Activated T-helper 1 cell treated with Interleukin-2 at 50 U/mL for 16 hours (primary cell): ENCODE measurements at places on chromosomes 12 and 14.

- no peak for DNase-seq
Measured at GRCh38 chr12:49767333-49767732, 26.0 kb downstream of the TMBIM6 start.

GRCh38 chr14:21268617-21269251 lies 508 bp downstream of the HNRNPC start:
- DNase-seq, result no peak

GRCh38 chr14:52922656-52923055 lies 28.2 kb downstream of the FERMT2 start:
- no peak for DNase-seq

GRCh38 chr14:106308839-106309389 lies 782.5 kb downstream of the TMEM121 start:
- DNase-seq, result peak; percentile 44

- DNase-seq, result no peak
Measured at GRCh38 chr12:122958198-122958888, 7.9 kb downstream of the ABCB9 start.

DNA sequence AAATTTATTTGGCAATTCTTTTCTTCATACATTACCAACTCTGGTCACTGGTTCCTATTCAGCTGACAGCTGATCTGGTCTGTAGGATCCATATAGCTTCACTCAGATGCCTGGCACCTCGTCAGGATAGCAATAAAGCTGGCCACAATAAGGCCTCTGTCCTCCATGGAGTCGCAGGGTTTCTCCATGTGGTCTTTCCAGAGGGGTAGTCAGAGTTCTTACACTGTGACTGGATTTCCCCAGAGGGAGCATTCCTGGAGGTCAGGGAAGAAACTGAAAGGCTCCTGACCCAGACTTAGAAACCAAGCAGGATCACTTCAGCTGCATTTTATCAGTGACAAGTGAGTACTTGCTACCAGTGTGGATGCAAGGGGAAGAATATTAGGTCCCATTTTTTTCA lies 34.9 kb upstream of the SIX1 start:
- no peak for DNase-seq

GRCh38 chr14:92247341-92247740 lies 75.6 kb upstream of the SLC24A4 start:
- no peak for DNase-seq

DNA sequence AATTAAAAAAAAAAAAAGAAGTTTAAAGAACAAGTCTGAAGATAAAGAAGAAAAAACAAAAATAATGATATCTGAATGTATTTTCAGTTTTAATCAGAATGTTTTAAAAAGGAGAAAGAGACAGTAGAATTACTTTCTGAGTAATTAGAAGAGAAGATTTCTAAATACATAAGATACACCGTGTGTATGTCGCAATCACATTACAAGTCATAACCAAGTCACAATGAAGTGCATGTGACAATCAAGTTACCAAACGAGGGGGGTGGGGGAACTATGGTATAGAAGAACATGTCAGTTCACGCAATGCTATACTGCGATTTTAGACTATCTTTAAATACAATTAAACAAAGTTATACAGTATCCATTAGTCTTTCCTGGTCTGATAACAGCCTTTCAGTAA lies 1464.1 kb upstream of the FLRT2 start:
- no peak for DNase-seq

GRCh38 chr12:2754208-2754607 lies 40.6 kb upstream of the FKBP4 start:
- DNase-seq, result no peak

DNA sequence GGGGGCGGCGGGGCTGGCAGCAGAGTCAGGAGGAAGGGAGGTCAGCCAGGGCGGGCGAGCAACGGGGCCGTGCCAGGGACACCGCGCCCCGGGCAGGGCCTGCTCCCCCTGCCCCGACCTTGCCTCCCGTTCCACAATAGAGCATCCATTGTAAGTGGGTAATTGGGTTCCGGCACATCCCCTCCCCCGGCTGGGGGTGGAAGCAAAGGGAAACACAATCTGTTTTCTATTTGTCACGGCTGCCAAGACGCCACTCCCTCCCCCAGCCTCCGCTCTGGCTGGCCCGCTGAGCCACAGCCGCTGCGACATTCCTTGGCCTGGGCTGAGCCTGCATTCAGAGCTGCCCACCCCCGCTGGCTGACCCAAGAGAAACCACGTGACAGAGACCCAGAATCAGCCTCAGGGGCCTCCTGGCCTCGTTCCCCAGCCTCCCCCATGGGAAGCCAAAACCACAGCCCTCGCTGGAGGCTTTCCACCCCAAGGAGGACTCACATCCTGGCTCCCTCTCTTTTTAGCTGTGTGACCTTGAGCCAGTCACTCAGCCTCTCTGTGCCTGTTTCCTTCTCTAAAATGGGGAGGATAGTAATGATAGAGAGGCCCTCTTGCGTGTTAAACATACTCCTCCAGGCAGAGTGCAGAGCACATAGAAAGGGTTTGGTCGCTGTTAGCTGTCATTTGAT lies 117.6 kb downstream of the SCARB1 start:
- no peak for DNase-seq

- DNase-seq, result no peak
Measured at GRCh38 chr14:44412858-44413569, 94.1 kb downstream of the FSCB start.

GRCh38 chr12:21913823-21914222 lies 27.4 kb downstream of the ABCC9 start:
- no peak for DNase-seq

- DNase-seq, result no peak
Measured at GRCh38 chr12:99200711-99201384, 446.7 kb upstream of the GARIN6 start.

DNA sequence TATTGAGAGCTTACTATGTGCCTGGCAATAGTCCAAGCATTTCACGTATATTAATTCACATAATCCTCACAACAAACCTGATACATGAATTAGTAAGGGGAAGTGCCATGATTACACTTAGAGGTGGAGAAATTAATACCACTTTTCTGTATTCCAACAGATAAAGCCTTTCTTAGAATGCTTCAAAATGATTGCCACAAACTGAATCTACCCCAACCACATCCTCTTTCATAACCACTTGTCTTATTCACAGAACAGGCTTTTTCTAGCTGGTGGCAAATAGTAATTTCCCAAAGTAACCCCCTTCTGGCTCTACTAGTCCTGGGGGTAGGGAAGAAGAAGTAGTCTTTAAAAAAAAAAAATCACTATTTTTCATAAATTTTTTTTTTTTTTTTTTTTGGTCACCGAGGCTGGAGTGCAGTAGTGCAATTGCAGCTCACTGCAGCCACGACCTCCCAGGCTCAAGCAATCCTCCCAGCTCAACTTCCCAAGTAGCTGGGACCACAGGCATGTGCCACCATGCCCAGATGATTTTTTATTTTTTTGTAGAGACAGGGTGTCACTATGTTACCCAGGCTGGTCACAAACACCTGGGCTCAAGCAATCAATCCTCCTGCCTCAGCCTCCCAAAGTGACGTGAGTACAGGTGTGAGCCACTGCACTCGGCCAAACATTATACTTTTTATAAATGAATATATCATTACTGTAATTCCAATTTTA lies 59.0 kb upstream of the ARID2 start:
- no peak for DNase-seq

DNA sequence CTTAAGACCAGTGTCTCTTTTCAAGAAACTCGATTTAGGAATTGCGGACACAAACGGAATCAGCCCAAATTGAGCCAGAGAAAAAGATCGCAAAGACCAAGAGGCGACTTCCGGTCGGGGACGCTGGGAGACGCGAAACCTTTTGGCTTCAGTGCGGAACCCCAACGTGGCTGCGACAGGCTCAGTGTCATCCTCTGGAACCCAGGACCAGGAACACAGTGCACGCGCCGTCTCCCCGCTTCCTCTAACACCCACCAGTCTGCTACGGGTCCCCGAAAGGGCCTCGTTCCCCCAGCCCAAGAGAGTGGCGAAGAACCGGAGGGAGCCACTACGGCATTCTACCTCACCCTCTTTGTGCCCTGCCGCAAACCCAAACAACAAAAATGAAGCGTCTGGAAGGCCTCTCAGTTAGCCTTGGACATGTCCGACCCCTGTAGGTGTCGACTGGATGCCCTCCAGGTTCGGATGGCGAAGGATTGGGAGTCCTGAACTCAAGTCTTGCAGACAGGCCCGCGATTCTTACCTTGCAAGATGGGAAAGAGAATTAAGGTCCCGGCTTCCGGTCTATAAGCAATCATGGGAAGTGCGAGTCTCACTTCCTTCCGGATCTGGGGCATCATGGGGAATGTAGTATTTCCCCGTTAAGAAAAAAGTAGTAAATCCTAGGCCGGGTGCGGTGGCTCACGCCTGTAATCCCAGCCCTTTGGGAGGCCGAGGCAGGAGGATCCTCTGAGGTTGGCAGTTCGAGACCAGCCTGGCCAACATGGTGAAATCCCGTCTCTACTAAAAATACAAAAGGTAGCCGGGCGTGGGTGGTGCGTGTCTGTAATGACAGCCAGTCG lies at the start of gene RPL6:
RPL6 (minus strand) TSS at position 542 of the 842 bp plus-strand sequence. CDS start 949 bp downstream, outside the sequence.
- peak; percentile 57 for DNase-seq

GRCh38 chr12:47377414-47378221 lies 297.9 kb upstream of the AMIGO2 start:
- DNase-seq, result no peak

- DNase-seq, result no peak
Measured at GRCh38 chr12:79183926-79184325, 319.4 kb downstream of the SYT1 start.

GRCh38 chr14:53175375-53175774 lies 22.3 kb upstream of the DDHD1 start:
- no peak for DNase-seq

DNA sequence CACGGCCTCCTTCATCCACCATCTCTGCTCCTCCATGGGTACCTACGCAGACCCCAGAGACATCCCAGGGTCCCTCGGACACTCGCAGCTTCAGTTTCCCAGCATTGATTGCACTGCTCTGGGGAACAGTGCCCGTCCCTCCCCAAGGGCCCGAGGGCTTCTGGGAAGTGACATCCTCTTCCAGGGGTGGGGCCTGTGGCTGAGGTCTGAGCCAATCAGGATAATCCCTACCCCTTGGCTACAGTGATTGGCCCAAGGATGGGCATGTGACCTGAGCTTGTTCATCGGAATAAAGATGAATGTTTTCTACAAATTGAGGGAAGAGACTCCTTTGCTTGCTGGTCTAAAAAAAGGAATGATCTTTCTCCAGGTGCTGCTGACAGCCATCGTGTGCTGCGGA lies 37.3 kb upstream of the MYL2 start:
- DNase-seq, result no peak

GRCh38 chr14:59407246-59408010 lies 57.8 kb downstream of the GPR135 start:
- no peak for DNase-seq

GRCh38 chr12:53564941-53565340 lies 57.7 kb upstream of the NPFF start:
- DNase-seq, result no peak
